ENCODE measurements at places on chromosomes 11 and 22.

- no peak for DNase-seq
Measured at GRCh38 chr22:38070250-38070921, 13.2 kb downstream of the PICK1 start.

GRCh38 chr11:19577391-19577975 is 135.2 kb upstream of the NAV2 start:
- DNase-seq: no peak

- DNase-seq: no peak
Measured at GRCh38 chr11:57873196-57873911, 111.8 kb downstream of the CTNND1 start.

DNA sequence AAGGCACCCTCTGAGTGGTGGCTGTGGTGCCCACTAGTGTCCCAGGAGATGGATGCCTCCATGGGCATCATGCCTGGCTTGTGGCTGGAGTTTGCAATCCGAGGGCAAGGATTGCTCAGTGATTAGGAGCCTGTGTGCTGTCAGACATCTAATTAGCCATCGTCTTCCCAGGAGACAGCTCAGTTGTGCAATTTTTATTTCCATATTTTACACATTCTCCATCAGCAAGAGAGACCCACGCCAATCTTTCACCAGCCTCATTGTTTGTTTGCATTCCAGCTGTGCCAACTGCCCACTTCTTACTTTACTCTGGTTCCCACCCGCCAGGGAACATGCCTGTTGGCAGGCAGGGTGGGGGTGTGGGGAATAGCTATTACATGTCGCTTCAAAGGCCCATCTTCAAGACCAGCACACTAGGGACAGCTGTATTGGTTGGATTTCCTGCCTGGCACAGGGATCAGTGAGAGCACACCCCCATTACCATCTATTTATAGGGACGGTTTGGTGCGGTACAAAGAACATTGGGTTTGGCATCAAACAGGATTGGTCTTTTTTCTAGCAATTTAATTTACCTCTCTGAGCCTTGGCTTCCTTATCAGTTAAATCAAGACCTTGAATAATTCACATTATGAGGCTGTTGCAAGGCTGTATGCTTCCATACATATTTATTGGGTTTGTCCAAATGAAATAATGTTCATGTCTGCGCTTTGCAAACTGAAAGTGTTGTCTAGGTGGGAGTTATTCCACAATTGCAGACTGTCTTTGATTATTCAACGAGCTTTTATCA is 80.7 kb upstream of the NAV2 start:
- no peak for DNase-seq

- DNase-seq: no peak
Measured at GRCh38 chr11:73451896-73452295, 75.7 kb downstream of the RELT start.
